Central memory CD4-positive, alpha-beta T cell (primary cell): ENCODE measurements at places on chromosomes 11 and 22.

DNA sequence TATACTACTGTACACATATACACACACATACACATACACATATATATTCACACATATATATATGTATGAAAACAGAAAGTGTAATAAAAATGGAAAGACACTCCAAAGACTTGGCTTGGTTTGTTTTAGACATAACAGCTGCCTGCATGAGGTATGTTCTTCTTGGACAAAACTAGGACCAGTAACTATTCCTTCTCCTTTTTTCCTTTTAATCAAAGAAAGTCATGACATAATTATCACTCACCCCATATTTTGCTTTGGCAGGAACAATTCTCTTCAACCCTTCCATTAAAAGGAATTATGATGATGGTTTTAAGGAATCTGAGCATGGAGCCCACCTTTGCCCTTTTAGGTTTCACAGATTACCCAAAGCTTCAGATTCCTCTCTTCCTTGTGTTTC is at the start of gene OR5D14:
Gene OR5D14 (plus strand): TSS at position 301 of the 400 bp plus-strand sequence. CDS start 0 bp downstream, at position 301.
- no peak for DNase-seq

GRCh38 chr11:35688023-35688422 is 25.4 kb downstream of the TRIM44 start:
- DNase-seq: no peak

DNA sequence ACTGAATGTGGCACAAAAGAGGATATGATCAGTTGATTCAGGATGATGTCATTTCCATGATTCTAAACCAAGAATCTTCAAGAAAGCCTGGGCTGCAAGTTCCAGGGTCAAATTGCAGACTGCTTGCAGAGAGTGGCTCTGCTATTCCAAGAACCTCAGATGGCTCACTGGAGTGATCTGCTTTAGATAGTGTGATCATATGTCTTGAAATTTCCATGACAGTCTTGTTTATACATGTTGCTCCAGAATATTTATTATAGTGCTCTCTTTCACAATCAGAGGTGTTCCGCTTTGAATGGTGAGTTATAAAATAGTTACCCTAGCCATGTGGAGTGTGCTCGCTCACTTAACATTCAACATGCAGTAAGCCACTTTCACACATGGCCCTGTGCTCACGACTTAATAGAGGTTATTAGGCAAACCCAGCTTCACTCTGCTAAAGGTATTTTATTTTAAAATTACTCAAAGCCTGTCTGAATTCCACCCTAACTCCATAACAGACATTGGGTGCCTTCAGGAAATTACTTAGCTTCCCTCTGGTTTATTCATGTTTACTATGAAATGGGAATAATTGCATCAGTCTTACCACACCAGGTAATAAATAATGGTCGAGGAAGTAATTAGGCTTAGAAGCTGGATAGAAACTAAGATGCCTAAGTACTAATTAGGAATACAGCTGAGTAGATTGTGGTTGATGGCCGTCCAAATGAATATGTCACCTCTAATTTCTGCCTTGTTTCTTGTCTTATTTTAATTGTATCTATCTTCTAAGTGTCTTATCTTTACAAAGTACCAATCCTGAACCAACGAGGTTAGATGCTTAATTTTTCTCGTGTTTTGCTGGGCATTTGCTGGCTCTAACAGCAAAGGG is 187.9 kb downstream of the ETS1 start:
- DNase-seq: no peak

DNA sequence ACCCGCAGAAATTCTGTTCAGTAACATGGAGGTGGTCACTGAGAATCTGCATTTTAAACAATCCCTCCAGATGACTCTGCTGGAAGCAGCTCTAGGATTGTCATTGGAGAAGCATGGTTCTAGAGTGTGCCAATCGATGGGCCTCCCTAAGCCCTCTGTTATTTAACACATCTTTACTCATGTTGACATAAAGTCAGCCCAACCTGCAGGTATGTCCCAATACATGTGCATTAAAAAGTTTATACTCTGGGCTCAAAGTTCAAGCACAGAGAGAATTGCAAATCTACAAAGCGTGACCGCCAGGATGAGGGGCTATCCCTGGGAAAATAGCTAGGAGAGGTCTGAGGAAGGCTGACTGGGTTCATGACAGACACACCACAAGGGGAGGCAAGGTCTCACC is 116.4 kb downstream of the KIRREL3 start:
- DNase-seq: no peak

- no peak for DNase-seq
Measured at GRCh38 chr22:35526333-35526979, 14.2 kb upstream of the RASD2 start.

DNA sequence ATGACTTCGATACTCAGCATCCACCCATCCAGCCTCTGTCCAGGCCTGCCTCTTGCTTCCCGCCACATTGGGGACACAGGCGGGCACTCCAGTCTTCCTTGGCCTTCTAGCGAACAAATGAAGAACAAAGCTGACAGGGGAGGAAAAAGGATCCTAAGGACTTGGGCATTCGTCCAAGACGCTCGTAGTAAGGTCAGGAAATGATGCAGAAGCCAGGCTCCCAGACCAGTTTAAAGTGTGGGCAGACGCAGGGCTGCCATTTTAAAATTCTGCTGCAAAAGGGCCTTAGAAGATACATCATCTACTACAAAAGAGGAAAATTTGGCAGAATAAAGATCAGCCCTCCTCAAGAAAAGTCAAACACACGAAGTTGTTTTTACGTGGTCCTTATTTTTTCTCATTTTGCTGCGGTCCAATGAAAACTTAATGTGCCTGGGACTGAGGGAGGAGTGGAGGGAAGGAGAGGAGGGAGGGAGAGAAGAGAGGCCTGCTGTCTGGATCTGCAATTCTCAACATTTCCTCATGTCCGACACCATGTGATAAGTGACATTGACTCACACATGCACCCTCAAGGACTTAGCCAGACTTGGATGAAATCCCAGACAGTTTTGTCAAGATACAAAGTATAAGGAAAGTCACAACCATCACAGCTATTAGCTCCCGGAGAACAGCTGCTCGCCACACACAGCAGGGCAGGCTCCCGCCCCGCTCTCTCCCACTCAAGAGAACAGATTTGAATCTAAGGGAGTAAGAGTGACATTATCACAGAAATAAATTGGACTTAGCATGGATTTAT is 5.7 kb downstream of the DNAL4 start:
- DNase-seq: no peak

DNA sequence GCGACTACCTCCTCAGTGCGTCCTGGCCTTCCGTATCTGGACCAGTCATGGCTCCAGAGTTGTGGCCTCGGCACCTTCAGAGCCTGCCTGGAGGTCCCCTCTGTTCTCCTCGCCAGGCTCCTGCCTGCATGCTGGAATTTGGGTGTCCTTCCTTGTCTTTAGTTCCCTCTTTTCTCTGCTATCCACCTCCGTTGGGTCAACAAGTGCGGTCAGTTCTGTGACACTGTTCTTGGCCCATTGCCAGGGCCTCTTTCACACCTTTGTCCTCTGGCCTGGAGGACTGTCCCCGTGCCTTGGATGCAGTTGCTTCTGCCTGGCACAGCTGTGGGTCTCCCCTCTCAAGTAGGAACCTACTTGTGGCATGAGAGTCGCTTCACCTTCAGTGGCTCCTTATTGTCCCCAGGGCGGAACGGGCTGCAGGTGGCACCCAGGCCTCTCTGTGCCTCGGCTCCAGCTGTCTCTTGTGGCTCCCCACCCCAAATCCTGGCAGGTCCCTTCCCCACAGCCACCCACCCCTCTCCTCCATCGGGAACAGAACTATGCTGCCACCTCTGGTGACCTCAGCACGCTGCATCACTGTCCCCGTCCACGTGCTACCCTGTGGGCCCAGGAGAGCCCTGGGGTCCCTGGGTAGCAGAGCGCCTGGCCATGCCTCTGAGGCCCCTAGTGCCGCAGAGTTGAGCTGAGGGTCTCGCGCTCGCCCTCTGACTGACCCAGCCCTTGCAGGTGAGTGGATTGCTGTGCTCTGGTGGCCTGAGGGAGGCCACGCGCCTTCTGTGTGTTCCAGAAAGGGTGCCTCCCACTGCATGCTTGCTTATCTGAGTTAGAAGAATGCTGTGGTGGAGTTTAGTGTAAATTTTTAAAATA is 4.7 kb downstream of the DGCR8 start:
- DNase-seq: no peak

GRCh38 chr22:28054819-28055208 is 135.8 kb upstream of the PITPNB start:
- no peak for DNase-seq

DNA sequence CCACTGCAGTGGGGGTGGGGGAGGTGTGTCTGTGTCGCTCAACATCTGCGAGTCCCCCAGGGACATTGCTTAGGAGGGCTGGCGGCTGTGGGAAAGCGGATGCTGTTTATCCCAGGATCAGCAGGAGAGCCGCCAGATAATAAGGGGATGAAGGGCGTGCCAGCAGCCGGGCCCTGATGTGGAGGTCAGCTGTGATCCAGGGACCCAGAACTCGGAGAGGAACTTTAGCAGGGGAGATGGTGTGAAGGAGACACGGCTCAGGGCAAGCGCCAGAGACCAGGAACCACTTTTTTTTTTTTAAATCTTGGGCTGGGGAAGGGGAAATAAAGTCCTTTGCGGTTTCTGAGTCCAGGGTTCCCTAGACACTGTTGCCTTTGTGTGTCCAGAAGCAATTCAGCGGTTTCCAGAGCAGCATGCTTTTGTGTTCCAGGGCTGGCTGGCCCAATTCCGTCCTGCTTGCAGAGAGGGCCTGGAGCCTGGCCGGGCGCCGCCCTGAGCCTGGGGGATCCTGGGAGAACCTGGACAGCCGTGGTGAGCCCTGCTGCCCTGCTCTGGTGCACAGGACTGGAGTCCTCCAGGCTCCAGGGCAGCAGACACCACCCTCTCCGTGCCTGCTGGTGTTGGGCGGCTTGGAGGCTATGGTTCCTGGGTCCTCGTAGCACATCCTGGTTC is at the start of gene GRAMD4:
Gene GRAMD4 (plus strand): TSS at position 557 of the 672 bp plus-strand sequence. CDS start 6,414 bp downstream, outside the sequence.
- DNase-seq: no peak

DNA sequence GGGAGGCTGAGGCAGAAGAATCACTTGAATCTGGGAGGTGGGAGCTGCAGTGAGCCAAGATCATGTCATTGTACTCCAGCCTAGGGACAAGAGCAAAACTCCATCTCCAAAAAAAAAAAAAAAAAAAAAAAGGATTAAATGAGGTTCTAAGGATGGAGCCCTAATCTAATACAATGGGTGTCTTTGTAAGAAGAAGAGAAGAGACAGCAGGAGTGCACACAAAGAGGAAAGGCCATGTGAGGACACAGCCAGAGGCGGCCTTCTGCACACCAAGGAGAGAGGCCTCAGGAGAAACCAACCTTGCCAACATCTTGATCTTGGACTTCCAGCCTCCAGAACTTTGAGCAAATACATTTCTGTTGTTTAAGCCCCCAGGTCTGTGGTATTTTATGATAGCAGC is 66.6 kb upstream of the CECR2 start:
- DNase-seq: no peak

- DNase-seq: no peak
Measured at GRCh38 chr22:48603621-48604320, 1223.9 kb downstream of the BRD1 start.

GRCh38 chr11:75031224-75031753 is 42.6 kb downstream of the NEU3 start:
- no peak for DNase-seq

- DNase-seq: no peak
Measured at GRCh38 chr11:76802621-76803020, 19.5 kb downstream of the TSKU start.

GRCh38 chr22:43993072-43993760 is 30.9 kb upstream of the PARVB start:
- DNase-seq: peak; percentile 44

DNA sequence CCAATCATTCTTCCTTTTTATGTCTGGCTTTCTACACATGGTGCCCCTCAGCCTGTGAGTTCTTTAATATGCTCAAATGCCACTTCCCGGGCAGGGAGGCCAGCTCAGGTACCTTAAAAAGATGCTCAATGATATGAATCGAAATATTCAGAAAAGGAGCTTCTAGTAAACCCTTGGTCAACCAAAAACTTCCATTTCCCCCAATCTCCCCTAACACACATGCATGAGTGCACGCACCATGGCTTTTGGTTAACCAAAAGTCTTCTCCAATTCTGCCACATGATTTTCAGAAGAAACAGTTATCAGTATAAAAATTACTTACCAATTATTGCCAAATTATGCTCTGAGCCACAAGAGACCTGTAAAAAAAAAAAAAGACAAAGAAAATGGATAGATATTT is 135.0 kb downstream of the SERGEF start:
- no peak for DNase-seq

DNA sequence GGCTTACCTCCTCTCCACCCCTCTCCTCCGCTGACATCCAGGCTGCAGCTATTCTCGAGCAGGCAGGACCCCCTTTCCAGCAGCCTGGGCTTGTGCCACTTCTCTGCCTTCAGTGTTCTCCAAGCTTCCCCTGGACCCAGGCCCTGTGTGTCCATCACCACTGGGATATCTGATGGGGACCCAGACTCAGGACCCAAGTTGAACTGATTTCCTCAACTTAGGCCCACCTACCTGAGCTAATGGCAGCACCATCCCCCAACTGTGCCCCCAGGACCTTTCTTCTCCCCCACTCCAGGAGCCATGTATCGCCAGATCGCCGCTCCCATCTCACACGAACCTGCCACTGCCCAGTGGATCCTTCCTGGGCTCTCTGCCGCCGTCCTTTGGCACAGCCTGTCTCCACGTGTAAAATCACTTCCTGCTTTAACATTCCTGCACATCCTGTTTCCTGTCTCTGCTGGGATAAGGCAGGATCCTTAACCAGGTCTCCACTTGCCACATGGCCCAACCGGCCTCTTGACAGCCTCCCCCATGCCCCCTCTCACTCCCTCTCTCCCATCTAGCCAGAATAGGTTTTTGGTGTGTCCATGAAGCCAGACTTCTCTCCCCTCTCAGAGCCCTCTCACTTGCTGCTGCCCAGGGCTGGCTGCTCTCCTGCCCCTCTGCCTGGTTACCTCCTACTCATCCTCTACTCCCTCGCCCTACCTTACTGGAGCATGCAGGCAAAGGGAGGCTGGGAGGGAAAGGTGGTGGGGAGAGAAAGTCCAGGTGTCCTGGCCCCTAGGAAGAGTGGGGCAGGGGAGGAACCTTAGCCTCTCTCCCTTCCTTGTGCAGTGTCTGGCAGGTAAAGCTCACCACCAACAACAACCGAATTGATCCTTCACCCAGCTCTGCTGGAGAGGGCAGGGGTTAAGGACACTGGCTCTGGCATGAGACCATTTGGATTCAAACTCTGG is 9.4 kb downstream of the SPATA19 start:
- no peak for DNase-seq

DNA sequence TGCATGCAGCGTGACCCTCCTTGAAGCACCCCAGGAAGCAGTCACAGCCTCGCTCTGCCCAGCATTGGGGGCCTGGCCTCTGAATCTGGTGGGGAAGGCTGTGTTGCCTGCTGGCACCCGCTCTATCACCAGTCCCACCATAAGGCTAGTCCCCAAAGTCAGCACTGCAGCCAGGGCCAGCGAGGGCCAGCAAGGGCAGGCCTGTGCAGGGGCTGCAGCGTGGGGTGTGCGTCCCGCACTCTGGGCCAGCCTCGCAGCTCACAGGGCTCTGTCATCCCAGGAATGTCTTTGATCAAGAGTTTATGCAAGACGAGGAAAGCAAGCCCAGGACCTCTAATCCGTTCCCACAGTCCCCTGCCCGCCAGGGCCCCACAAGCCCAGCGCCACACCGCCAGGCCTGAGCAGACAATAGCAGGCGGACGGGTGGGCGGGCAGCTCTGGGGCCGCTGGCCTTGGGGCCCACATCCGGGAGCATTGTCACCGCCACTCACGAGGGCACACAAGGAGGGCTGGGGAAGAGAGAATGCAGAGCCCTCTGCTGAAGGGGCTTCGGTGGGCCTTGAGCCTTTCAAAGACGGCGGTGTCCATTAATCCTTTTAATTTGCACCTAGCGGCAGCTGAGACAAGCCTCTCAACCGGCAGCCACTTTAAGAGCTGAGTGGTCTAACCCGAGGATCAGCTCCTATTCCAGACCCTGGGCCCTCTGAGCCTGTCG is 17.1 kb downstream of the LTO1 start:
- no peak for DNase-seq
